Esophagus squamous epithelium (tissue), 5 donors: ENCODE measurements at places on chromosomes 1 and 21. TPM values are rescaled to one million over a fixed set of nuclear protein-coding genes. Genes with fewer than 3 reads are reported as not detected.

GRCh38 chr1:1752190-1752589, 26.1 kb downstream of the NADK start:
- no peak for DNase-seq

GRCh38 chr1:97837161-97837560, 83.7 kb downstream of the DPYD start:
- no peak for DNase-seq

DNA sequence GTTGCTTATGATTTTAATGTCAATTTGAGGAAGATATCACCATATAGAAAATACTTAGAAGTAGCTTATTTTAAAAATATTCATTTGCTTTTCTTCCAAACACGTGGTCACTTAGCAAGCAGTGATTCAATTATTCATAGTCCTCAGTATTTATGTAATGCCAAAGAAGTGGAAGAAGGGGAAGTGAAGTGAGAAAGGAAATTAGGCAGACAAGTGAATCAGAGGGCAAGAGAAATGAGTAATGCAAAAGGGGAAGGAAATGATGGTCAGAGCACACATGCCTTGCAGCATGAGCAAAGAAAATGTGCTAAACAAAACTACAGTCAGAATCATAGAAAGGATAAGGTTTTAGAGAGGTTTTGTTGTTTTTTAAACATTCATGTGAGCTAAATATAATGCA, 31.8 kb downstream of the SDCCAG8 start:
- no peak for DNase-seq

DNA sequence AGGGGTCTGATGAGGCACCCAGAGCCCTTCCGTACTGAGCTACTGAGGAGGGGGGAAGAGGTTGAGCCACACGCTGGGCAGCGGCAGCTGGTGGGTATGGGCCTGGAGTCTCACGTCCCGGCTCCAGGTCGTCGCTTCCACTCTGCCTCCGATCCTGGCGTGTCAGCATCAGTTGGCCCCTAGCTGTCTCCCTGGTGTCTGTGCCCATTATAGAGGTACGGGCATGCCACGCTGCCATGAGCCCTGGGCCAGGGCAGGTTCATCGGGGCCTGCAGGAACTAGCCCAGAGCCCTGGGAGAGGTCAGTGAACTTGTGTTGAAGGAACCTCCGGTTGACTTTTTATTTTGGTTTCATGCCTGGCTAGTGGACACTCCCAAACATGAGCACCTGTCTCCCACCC, 18.2 kb downstream of the COQ8A start:
- DNase-seq = no peak

DNA sequence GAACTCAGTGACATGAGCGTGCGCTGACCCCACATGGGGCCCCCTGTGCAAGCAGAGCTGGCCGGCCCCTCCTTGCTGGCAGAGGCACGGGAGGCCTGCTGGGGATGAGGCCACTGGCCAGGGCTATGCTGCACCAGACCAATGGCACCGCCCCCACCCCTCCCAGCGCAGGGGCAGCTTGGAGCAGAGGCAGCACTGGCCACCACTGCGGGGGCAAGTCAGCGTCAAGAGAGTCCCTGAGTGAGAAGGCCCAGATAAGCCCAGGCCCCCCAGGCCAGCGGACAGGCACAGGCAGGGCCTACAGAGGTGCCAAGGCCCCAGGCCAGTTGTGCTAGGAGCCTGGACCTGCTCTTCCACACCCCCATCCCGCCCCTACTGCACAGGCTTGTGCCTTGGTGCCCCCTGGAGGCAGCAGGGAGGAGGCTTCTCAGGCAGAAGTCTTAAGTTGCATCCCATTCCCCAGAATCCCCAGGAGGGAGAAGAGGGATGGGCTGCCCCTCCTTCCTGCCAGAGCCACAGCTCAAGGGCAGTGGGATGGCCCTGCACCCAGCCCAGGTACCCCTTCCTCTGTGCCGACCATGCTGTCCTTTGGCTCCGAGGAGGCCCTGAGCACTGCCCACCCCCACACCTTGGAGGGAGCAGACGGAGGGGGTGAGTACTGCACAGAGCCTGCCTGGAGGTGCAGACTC, 35.8 kb downstream of the EPHX1 start:
- no peak for DNase-seq

DNA sequence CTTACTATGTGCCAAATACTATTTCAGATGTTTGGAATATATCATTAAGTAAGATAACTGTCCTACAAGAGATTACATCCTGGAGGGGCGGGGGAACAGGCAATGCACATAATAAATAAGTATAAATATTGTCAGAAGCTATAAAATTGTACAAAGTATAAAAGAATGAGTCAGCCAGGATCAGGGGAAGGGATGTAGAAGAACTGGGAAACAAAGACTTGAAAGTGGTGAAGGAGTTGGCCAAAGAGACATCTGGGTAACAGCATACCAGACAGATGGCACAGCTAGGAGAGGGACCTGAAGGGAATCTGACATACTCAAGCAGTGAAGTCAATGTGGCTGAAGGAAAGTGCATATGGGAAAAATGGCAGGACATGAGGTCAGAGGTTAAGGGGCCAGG, 53.9 kb downstream of the CYYR1 start:
- DNase-seq = no peak

- no peak for DNase-seq
These were observed 25.4 kb upstream of the VWA5B1 start for GRCh38 chr1:20265250-20265649.

GRCh38 chr1:20710469-20711284, 7.1 kb downstream of the KIF17 start:
- DNase-seq = no peak

DNA sequence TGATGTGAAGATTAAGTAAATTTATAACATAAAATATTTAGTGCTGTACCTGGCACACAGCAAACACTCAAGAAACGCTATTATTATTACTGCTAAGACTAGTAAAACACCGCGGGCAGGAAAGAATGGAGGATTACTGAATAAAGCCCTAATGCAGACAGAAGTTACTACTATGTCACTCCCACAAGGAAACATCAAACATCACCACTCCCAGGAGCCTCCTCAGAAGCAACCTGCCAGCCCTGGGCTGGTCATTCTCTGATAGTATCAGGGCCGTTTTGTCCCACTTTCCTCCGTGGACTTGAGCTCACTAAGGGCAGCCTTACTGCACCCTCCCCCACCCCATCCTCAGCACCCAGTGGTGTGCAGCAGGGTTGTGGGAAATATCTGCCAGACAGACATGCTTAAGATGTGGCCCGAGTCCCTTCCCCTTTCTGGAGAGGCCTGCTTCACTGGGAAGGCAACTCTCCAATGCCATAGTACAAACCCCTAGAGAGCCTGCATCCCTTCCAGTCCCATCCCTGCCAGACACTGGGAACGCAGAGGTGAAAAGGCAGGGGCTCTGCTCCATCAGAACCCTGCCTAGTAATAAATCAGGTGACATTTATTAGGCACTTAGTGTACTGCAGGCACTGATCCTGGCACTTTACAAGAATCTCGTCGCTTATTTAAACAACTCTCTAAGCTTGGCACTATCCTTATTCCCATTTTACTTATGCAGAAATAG, 41.7 kb upstream of the ECE1 start:
- DNase-seq = no peak

GRCh38 chr1:65254320-65255034, 54.9 kb upstream of the DNAJC6 start:
- no peak for DNase-seq

DNA sequence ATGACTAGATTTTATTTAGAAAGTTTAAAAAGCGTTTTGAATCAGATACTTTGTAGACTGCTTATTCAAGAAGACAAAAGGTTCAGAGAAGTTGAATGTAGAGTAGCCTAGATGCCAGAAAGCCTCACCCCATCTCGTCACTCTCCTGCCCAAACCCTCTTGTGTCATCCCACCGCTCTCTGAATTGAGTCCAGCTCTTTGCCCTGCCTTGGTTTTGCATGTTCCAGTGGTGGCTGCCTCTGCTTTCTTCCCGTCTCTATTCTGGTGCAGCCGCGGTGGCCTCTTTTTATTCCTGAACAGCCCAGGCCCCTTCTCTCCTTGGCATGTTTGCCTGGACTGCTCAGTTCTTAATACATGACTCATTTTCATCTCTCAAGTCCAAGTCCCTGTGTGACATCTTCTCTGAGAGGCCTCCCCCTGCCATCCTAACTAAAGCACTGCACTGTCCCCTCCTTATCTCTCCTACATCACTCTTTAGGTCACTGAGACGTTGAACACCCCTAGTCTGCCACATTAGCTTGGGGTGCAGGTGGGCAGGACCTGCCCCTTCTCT, 22.9 kb downstream of the PRDM2 start:
- no peak for DNase-seq

GRCh38 chr1:43066578-43066977, 105.5 kb downstream of the EBNA1BP2 start:
- no peak for DNase-seq

DNA sequence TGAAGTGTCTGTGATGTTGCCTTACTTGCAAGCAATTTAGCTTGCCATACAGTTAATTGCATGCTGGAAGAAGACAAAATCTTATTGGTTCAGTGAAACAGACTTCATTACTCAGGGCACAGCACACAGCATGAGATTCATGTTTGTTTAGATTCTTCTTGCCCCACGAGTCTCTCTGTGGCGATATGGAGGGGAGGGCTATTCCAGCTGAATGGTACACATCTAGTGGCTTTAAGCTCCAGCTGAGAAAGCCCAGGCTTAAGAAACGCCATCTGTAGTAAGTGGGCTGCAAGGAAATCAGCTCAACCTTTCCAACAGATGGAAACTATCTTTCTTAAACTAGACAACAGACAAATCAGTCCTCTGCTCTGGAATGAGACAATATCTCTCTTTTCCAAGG, 1022.0 kb downstream of the NCAM2 start:
- no peak for DNase-seq

DNA sequence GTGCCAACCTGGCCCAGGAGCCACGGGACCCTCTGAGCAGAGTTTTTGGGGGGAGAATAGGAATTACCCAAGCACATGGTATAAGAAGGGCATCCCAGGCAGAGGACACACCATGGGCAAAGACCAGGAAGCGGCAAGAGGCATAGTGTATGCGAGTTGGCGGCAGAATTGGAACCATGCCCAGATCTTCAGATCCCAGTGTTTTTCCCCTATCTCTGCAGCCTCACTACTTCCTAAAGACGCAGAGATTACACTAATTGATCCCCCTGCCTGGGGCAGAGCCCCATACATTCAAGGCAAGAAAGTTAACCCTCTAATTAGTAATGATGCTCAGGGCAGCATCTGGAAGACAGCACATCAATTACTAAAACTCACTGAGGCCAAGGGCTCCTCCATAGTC, 48.2 kb downstream of the SYT2 start:
- DNase-seq = no peak

- DNase-seq = no peak
These were observed 7.1 kb upstream of the PLEKHM2 start for GRCh38 chr1:15676688-15677661.

GRCh38 chr1:94863297-94863911, 43.2 kb downstream of the SLC44A3 start:
- no peak for DNase-seq

VHLL gene
- total RNA-seq = not detected

HJV gene
- not detected for total RNA-seq

ADAM30 gene
- not detected for total RNA-seq

PDZK1IP1 gene
- total RNA-seq = 334 TPM

RNU1-2 gene
- total RNA-seq = under 0.01 TPM

GRIK3 gene
- 0.11 TPM for total RNA-seq

GIPC2 gene
- total RNA-seq = 4.2 TPM

GJA8 gene
- not detected for total RNA-seq

SPRR5 gene
- total RNA-seq = not detected

ARV1 gene
- total RNA-seq = 12.5 TPM

FAM3B gene
- 25.2 TPM for total RNA-seq

LCE2C gene
- not detected for total RNA-seq

ITLN2 gene
- not detected for total RNA-seq
